ENCODE measurements at places on chromosomes 3 and 15.

DNA sequence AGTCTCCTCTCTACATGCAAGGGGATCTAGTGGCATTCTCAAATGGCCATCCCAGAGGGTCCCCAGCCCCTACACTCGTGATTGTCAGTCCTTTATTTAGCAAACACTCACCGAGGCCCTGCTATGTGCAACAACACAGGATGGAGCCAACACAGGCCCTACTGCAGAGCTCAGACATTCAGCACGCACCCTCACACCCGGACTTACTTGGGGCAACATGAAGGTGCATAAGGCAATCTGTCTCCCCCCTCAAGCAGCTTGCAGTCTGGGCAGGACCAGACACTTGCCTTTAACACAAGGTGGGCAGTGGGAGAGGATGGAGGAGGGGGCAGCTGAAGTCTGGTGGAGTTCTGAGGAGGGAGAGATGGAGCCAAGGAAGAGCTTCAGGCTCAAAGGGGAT is 258.4 kb downstream of the XXYLT1 start:
- DNase-seq = no peak

GRCh38 chr3:160003520-160004128 is 15.0 kb downstream of the IL12A start:
- no peak for DNase-seq

DNA sequence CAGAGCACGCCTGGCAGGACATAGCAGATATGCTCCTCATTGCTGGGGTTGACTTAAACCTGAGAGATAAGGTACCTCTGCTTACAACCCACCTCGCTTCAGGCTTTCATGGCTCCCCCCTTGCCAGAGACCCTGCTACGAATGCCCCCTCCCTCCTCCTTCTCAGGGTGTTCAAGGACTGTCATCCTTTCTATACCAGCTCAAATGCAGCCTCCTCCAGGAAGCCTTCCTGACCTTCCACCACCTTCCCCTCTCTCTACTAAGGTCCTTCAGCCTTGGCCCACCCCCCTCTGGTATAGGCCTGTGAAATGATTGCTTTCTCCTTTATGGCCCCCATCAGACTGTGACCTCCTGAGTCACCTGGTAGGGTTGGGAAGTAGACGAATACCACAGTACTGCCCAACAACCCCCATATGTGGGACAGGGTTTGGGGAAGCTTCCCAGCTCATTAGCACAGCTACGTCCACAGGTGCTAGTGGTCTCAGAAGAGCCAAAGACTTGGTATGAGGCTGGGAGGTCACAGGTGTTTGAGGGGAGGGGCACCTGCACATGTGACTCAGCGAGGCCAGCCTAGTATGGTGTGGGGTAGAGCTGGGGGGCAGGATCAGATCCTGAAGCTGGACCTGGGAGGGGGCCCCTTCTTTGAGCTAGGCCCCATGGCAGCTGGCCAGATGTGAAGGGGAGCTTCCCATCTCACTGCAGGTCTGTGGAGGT is 32.0 kb downstream of the ANKDD1A start:
- no peak for DNase-seq

DNA sequence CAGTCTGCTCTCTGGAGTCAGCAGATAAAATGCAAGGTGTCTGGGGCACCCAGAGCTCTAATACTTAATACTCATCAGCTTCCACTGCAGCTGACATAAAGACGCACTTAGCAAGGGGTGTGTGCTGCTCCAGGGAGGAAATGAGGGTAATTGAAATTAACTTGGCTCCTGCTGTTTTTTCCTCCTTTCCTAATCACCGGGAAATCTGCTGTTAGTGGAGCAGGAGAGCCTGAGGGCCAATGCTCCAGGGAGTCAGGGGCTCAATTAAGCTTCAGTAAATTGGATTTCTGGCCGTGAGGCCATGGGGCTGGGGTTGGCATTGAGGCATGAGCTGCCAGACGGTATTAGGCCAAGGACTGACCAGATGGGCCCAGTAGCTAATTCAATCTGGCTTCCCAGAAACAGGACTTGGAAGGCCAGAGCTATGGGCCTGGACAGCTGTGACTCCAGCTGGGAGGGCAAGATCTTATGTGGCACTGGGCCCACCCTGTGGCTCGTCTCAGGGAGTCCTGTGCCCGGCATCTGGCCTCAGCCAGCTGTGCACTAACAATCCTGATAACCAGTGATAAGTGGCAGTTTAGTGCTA is 30.7 kb upstream of the CHRNB4 start:
- no peak for DNase-seq
